ENCODE measurements at places on chromosomes 4 and X.

- DNase-seq = no peak
Measured at GRCh38 chrX:154296731-154297130, 1.1 kb downstream of the TKTL1 start.

DNA sequence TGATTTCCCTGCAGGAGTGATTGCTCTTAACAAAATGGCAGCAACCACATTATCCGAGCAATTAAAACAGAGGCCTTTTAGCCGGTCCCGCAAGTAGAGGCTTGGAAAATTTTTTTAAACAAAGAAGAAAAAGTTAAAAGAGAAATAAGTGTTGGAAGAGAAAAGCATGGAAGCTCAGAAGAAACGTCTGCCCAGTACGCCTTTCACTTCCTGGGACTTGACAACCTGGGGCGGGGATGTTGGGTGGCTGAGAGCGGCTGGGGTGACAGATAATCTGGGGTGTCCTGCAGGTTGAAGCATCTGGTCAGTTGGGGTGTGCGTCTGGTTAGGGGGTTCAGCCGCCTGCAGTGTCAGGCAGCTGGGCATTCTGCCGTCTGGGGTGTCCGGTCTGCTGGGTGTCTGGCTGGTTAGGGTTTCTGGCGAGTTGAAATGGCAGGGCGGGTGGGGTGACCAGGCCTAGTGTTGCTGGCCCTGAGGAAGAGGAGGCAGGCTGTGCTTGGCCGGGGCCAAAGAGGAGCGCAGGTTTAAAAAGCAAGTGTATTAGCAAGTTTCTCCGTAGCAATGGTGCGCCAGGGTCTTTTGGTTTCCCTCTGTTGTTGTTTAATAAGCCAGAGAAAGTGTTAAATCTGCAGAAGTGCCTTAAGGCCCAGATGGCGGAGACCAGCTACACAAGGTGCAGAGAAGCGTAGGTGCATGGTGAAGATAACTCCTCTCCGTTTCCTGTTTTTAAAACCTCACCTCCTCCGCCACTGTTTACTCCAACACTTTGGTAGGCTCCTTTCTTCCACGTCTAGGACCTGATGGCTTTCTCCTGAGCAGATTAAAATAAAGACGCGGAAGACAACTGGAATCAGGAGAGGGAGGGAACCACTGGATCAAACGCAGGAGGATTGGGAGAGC, 5.6 kb downstream of the HAND2 start:
- no peak for DNase-seq

DNA sequence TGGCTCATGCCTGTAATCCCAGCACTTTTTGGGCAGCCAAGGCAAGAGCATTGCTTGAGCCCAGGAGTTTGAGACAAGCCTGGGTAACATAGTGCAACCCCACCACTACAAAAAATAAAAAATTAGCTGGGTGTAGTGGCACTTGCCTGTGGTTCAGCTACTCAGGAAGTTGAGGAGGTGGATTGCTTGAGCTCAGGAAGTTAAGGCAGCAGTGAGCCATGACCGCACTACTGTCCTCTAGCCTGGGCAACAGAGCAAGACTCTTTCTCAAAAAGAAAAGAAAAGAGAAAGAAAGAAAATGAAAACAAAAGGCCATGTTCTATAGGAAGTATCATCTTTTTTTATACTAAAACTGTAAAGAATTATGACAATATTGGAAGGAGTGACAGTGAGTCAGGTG, 38.5 kb downstream of the NEK1 start:
- DNase-seq = no peak

DNA sequence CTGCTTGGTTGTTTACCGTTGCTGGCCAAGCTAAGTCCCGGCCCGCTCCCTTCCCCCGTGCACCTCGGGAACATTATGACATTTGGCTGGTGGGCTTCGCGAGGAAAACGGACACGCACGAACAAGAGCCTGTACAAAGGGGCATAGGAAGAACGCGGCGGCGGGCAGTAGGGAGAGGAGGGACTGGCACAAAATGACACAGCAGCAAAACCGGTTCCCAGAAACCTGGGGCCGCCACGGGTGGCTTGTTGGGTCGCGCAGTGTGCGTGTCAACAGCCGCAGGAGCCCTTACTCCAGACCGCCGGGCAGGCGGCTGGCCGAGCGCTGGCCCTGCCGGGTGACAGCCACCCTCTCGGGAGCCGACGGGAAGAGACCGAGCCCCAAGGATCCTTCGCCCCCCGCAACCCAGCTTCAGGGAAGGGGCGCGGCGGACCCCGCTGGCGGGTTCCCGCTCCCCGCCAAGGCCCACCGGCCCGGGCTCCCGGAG, 1.6 kb upstream of the LIN54 start:
- no peak for DNase-seq

- peak; percentile 18 for DNase-seq
Measured at GRCh38 chr4:71184195-71184781, 154.5 kb upstream of the SLC4A4 start.

DNA sequence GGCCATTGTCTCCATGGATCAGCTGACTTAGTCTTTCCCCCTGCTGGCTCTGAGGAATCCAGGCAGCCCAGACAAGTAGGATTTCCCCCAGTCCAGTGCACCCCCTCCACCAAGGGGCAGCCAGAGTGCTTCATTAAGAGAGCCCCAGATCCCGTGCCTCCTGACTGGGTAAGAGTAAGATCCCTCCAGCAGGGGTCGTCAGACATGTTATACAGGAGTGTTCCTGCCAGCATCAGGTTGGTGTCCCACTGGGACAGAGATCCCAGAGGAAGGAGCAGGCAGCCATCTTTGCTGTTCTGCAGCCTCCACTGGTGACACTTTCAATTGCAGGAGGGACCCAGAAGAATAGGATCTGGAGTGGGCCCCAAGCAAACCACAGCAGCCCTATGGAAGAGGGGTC, 29.0 kb upstream of the INPP4B start:
- no peak for DNase-seq

- no peak for DNase-seq
Measured at GRCh38 chr4:108031427-108032083, 41.9 kb downstream of the HADH start.

DNA sequence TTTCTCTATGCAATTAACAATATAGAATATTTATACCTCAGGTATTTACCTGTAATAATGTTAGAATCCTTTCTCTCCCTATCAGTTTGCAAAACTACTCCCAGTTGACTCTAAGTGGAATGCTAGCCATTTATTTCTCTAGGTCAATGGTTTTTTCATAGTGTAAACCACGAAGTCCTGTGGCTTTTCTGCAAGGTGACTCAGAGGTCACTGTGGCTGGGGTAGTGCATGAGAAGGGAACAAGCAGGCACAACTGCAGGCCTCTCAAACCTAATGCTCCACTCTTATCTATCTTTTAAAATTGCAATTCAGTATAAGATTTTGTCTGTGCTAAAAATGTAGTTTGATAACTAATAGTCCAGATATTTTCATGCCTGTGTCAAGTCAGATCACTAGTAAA, 159.4 kb downstream of the ANTXR2 start:
- no peak for DNase-seq

DNA sequence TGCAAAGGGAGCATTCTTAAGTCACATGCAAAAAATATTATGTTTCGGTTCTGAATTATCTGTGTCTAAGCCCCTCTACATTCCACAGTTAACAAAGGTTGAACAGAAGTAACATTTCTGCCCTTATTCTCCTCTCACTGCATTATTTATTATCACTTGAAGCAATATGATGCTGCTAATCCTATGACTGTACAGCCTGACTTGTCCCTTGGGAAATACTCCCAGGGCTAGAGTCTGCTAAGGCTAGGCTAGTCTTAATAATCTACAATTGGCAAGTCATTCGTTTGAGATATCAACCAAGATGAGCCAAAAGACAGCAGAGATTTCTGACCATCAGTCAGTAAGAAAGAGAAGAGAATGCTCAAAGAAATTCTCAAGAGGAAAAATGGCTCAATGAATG, 226.9 kb upstream of the HCCS start:
- DNase-seq = no peak

DNA sequence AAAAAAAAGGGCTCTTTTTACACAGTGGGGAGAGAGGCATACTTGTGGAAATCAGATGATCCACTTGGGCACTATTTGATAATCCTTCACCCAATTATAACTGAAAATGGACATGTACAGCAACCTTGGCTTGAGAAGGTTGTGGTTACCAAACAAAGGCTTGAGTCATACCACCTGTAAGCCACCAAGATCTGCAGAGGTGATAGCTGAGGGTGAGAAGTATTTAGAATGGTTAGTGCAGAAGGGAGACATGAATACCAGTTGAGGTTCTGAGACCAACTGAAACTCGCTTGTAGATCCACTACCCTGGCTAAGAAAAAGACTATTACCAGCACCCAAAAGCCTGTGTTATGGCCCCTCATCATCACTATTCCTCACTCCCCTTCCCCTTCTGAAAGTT, 614.0 kb downstream of the STIM2 start:
- no peak for DNase-seq

- DNase-seq = no peak
Measured at GRCh38 chrX:136221851-136222513, 29.2 kb downstream of the MAP7D3 start.

GRCh38 chr4:52202931-52203330, 151.8 kb downstream of the SPATA18 start:
- DNase-seq = no peak

DNA sequence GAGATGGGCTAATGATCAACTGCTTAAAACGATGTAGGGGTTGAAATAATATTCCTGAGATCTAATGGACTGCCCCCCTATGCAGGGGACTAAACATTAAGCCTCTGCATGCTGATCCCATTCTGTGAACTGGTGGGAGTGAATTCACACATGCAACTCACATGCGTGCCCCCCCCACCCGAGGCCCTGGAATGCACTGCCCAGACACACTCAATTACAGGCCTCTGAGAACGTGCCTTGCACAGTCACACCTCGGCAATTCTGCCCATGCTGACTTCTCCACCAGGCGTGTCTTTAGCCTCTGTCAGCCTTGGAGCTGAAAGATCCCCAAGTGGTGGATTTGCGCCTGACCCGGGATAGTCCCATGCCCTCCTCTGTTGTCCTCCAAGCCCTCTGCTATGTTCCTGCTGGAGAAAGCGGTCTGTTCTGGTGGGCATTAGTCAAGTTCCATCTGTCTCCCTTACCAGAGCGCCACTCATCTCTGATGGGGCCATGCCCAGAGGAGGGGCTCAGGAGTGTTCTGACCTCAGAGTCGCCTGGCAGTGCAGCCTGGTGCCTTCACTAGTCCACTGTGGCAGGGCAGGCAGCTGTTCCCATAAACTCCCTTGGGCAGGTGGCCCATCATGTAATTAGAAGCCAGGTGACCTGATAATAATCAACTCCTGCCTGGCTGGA, 86.5 kb downstream of the DRD5 start:
- no peak for DNase-seq

GRCh38 chr4:88527787-88528186, 4.2 kb upstream of the PYURF start:
- no peak for DNase-seq

DNA sequence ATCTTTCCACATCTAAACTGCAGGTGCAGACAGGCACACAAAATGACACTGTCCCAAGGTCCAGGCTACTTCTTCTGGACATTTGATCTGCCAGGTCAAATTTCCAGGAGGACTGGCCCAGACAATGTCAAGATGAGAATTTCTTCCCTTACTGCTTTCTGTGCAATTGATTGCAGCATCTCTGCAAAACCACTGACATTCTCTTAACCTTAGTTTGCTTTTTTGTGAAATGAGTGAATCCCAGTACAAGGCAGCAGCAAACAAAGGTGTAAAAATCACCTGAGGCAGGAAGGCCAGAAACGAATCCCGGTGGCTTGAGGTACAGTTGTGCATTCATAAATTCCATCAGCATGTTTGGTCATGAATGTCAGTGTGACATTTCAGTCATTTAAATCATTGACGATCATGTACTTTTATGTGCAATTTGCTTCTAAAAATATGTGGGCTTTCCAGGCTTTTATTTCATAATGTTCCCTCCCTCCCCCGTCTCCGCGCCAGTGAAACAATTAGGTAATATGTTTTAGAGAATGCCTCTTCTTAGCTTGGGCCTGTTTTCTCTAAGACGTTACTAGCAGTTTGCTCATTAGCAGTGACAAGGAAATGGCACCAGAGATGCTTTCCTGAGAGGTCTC, 39.1 kb downstream of the NHS start:
- no peak for DNase-seq

DNA sequence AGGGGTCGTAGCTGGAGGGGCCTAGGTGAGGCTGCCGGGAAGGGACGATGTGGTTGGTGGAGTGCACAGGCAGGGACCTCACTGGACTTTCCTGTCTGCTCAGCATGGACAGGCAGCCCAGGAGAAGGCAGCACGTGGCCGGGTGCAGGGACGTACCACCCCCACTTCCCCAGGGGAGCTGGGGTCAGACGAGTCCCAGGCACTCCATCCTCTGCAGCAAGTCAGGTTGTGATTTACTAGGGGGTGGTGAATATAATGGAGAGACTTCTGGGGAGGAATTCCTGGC, 1.5 kb upstream of the CTBP1 start:
- DNase-seq = no peak

DNA sequence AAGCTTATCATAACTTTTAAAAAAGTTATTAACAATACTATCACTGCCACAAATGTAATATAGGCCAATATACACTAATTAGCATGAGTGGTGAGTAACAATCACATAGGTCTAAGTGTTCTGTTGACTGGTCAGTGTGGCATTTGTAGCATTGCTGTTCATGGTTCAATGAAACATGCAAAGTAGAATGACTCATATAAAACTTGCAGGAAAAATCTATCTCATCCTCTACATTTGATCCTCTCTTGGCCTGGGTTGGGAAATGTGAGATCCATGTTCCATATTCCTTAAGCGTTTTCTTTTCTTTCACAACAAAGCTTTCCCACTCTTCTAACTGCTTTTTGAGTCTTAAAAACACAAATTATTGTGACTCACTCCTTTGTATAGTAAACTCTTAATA, 1418.7 kb downstream of the FSTL5 start:
- DNase-seq = no peak

DNA sequence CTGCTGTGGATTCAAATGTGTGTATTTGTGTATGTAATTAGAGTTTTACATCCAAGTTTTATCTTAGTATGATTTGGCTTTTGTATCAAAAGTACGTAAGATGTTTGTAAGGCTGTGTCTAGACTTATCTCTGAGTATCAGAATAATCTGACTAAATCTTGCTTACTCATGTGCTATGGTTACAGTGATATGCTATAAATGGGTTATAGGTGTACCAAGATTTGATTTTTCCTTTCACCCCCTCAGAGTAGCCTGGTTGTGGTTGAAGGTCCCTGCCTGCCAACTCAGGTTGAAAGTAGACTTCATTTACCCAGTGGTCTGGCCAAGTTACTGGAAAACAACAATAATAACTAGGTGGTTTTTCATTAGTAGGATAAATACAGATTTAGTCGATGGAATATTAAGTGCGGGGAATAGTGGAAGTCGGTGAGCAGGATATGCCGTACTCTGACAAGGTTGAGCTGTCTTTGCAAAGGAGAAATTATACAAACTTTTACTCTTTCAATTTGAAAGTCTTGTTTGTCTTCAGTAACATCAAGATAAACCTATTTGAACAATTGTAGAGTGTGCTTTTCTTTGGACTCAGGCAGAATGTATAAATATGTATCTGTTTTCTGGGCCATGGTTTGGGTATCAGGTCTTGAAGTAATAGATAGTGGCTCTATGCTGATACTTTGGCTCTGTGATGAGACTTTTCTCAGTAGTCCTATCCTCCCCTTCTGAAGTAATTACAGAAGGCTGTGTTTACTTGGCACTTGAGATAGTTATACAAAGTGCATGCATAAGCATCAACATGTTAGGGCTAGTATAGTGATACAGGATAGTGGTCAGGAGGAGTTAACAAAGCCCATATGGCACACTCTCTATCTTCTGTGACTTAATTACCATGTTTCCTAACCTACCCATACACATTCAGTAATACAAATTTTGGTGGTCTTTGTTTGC, 23.7 kb downstream of the BMP2K start:
- no peak for DNase-seq

- DNase-seq = peak; percentile 0
Measured at GRCh38 chr4:34800953-34801352, 1443.4 kb downstream of the ARAP2 start.
